Lower lobe of right lung (tissue), 2 donors: ENCODE measurements at places on chromosomes 11 and 22.

DNA sequence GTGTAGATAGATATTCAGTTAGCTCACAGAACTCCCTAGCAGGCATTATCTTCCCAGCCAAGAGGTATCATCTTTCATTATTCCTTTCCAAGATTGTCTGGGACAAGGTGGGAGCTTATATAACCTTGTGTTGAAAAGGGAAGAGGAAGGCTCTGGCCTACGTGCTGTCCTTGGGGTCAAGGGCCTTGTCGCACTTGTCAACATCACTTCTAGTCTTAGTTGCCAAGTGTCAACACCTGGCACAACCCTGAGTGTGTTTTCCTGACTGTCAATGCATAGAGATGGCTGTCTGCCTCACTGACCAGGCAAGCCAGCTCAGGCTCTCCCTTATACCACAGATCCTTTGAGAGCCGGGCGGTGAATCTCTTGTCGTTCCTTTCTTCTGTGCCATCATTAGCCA is 331.9 kb downstream of the CNTN5 start:
- H3K4me3 ChIP-seq: no peak overlapping the region
- H3K27me3 ChIP-seq: no peaks in the 10 kb centered on the region
- H3K4me1 ChIP-seq: no peaks in the 10 kb centered on the region
- H3K27ac ChIP-seq: no peak overlapping the region
- no peaks in the 10 kb centered on the region for H3K36me3 ChIP-seq
- DNase-seq: no peak

- no peak overlapping the region for H3K27ac ChIP-seq
- H3K4me1 ChIP-seq: no peaks in the 10 kb centered on the region
- DNase-seq: no peak
Observed at GRCh38 chr22:22618448-22618847, 26.0 kb upstream of the GGTLC2 start.

DNA sequence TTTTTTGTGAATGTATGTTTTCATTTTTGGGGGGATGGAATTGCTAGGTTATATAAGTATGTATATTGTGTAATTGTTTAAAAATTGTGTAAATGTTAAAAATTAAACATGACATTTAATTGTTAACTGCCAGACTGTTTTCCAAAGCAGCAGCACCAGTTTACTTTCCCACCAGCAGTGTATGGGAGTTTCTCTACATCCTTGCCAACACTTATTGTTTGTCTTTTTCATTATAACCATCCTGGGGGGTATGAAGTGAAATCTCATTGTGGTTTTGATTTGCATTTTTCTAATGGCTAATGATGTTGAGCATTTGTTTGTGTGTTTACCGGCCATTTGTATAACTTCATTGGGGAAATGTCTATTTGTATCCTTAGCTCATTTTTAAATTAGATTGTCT is 31.7 kb upstream of the RRAS2 start:
- H3K4me3 ChIP-seq: no peak overlapping the region
- DNase-seq: no peak
- H3K4me1 ChIP-seq: no peaks in the 10 kb centered on the region
- no peaks in the 10 kb centered on the region for H3K27me3 ChIP-seq

DNA sequence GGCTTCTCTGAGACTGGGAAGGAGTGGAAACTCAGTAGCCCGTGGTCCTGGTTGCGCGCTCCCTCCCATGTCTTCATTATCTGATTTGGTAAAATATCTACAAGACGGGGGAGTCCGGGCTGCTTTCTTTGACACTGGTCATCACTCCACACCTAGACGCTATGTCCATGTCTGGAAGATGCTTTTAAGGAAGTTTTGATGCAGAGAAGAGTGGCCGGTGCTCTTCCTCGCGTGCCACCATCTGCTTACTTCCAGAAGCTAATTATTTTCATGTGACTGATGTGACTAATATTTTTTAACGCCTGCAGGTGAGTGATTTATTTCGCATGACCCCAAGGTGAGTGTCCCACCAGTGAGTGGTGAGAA is 339 bp upstream of the TRIM21 start:
- DNase-seq: no peak
- peaks cover 6% of the 10 kb centered on the region for H3K27me3 ChIP-seq
- peaks cover 11% of the 10 kb centered on the region for H3K4me1 ChIP-seq

GRCh38 chr22:42834177-42834949 is 22.7 kb downstream of the ARFGAP3 start:
- no peaks in the 10 kb centered on the region for H3K27me3 ChIP-seq
- H3K27ac ChIP-seq: no peak overlapping the region
- no peak for DNase-seq
- H3K4me1 ChIP-seq: no peaks in the 10 kb centered on the region

- DNase-seq: no peak
Observed at GRCh38 chr11:128502726-128503125, 84.6 kb downstream of the ETS1 start.

DNA sequence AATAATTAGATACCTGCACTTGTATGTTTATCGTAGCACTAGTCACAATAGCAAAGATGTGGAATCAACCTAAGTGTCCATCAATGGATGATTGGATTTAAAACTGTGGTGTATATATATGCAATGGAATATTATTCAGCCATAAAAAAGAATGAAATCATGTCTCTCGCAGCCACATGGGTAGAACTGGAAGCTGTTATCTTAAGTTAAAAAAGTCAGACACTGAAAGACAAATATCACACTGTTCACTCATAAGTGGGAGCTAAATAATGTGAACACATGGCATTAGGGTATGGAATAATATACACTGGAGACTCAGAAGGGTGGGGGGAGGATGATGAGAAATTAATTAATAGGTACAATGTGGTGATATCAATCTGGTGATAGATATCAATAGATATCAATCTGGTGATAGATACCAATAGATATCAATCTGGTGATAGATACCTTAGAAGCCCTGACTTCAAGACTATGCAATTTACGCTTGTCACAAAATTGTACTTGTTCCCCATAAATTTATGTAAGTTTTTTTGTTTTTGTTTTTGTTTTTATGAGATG is 2.0 kb downstream of the LMO2 start:
- DNase-seq: no peak
- no peaks in the 10 kb centered on the region for H3K27me3 ChIP-seq
- no peaks in the 10 kb centered on the region for H3K36me3 ChIP-seq
- H3K27ac ChIP-seq: no peak overlapping the region
- H3K4me1 ChIP-seq: peaks cover 23% of the 10 kb centered on the region
- H3K4me3 ChIP-seq: no peak overlapping the region

GRCh38 chr22:35921777-35922176 is 106.8 kb downstream of the RBFOX2 start:
- H3K27ac ChIP-seq: peak overlapping the region; percentile 46
- H3K27me3 ChIP-seq: no peaks in the 10 kb centered on the region
- no peak overlapping the region for H3K4me3 ChIP-seq

- H3K36me3 ChIP-seq: no peaks in the 10 kb centered on the region
- no peak for DNase-seq
- no peak overlapping the region for H3K4me3 ChIP-seq
- no peak overlapping the region for H3K27ac ChIP-seq
- H3K27me3 ChIP-seq: no peaks in the 10 kb centered on the region
- no peaks in the 10 kb centered on the region for H3K4me1 ChIP-seq
Observed at GRCh38 chr11:69037074-69037473, 11.7 kb upstream of the TPCN2 start.

- H3K27ac ChIP-seq: no peak overlapping the region
- no peak for DNase-seq
- no peaks in the 10 kb centered on the region for H3K36me3 ChIP-seq
- no peaks in the 10 kb centered on the region for H3K27me3 ChIP-seq
- H3K4me1 ChIP-seq: no peaks in the 10 kb centered on the region
- no peak overlapping the region for H3K4me3 ChIP-seq
Observed at GRCh38 chr11:123507043-123507442, 77.0 kb downstream of the GRAMD1B start.

DNA sequence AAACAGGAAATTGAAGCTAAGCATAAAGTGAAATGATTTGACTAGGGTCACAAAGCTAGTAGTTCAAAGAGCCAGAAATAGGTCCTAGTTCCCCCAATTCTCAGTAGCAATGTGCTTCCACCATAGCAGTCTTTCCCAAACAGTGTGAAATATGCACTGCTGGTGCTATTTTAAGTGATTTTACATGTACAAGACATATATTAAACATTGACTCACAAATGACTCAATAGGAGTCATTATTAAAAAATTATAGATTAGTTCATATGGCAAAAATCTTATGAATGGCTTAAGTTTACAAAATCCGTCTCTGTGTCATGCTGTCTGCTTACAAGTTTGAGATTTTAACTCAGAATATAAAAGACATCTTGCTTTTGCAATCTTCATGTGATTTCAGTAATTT is 21.4 kb downstream of the KIF18A start:
- H3K4me1 ChIP-seq: no peaks in the 10 kb centered on the region
- H3K27me3 ChIP-seq: no peaks in the 10 kb centered on the region
- no peak overlapping the region for H3K27ac ChIP-seq
- no peaks in the 10 kb centered on the region for H3K36me3 ChIP-seq
- no peak overlapping the region for H3K4me3 ChIP-seq
- DNase-seq: no peak

- peak within 1 kb of the TSS; percentile 72 for H3K4me3 ChIP-seq
- H3K27ac ChIP-seq: peak within 1 kb of the TSS; percentile 87
- H3K36me3 ChIP-seq: peaks cover 17% of the 10 kb centered on the region
- peak; percentile 94 for DNase-seq
- peaks cover 44% of the 10 kb centered on the region for H3K4me1 ChIP-seq
Observed at GRCh38 chr11:925496-926301, at the start of gene AP2A2. Gene AP2A2, plus strand, starts transcription at chr11:925870. Its CDS starts 152 bp downstream, at chr11:926022.

- H3K36me3 ChIP-seq: peaks cover 3% of the 10 kb centered on the region
- H3K27ac ChIP-seq: no peak overlapping the region
- no peaks in the 10 kb centered on the region for H3K27me3 ChIP-seq
Observed at GRCh38 chr11:108913204-108913603, 248.3 kb downstream of the DDX10 start.

- H3K27me3 ChIP-seq: no peaks in the 10 kb centered on the region
- no peak overlapping the region for H3K27ac ChIP-seq
- no peak overlapping the region for H3K4me3 ChIP-seq
- no peaks in the 10 kb centered on the region for H3K4me1 ChIP-seq
- H3K36me3 ChIP-seq: no peaks in the 10 kb centered on the region
- no peak for DNase-seq
Observed at GRCh38 chr11:37858398-37858797, 1260.4 kb upstream of the RAG2 start.

DNA sequence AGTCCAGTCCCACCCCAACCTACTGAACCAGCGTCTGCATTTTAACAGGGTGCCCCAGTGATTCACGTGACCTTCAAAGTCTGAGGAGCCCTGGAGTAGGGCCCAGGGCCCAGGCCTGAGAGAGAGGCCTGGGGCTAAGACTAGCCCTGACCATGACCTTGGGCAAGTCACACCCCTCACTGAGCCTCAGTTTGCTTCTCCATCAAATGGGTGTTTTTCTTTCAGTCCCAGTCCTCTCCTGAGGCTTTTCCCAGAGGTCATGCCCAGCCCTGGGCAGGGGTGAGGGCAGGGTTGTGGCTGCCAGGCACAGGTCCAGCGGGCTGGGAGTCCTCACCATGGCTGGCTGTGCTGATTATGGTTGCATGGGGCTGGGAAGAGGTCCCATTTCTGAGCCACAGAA is 33.0 kb upstream of the GCAT start:
- H3K27ac ChIP-seq: no peak overlapping the region
- H3K36me3 ChIP-seq: peaks cover 52% of the 10 kb centered on the region
- no peaks in the 10 kb centered on the region for H3K27me3 ChIP-seq
- peaks cover 10% of the 10 kb centered on the region for H3K4me1 ChIP-seq

GRCh38 chr22:29194184-29194583 is 11.5 kb upstream of the EMID1 start:
- no peak for DNase-seq
- H3K4me1 ChIP-seq: peaks cover 3% of the 10 kb centered on the region
- H3K27ac ChIP-seq: no peak overlapping the region
- H3K4me3 ChIP-seq: no peak overlapping the region
- no peaks in the 10 kb centered on the region for H3K36me3 ChIP-seq

GRCh38 chr11:66068923-66069714 is 953 bp upstream of the PACS1 start:
- H3K36me3 ChIP-seq: peaks cover 64% of the 10 kb centered on the region
- H3K4me3 ChIP-seq: peak overlapping the region; percentile 81
- no peaks in the 10 kb centered on the region for H3K27me3 ChIP-seq
- peaks cover 40% of the 10 kb centered on the region for H3K4me1 ChIP-seq
- DNase-seq: no peak
- H3K27ac ChIP-seq: peak overlapping the region; percentile 91

DNA sequence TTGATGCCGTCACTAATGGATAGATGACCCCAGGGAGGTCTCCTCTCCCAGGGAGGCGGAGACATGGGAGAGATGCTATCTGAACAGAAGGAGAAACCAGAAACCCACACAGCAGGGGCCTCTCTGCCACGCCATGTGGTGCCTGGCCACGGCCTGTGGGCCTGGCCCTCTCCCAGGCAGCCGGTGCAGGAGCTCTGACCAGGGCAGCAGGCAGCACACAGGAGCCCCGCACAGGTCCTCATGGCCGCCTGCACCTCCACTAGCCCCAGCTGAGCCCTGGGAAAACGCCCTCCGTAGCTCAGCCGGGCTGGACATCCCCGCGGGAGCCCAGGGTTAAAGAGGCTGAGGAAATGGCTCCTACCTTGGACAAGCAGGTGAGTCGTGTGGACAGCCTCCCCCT is 19.8 kb downstream of the IGSF9B start:
- no peaks in the 10 kb centered on the region for H3K36me3 ChIP-seq
- H3K4me1 ChIP-seq: no peaks in the 10 kb centered on the region
- H3K4me3 ChIP-seq: no peak overlapping the region
- DNase-seq: no peak
- H3K27ac ChIP-seq: no peak overlapping the region

DNA sequence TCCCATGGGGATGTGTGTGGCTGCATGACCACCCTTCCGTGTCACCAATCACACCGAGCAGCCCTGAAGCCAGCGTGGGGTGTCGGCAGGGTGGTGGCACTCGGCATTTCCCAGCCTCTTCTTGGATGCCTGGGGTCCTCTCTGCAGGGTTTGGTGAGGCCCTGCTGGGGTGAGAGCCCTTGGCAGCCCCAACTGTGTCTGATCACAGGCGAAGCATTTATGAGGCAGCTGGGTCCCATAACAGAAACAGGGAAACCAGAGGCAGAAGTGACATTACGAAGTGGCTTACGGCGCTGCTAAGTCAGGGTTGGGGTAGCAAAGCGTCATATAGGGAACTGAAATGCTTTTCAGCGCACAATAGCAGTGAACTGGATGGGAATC is 92.3 kb upstream of the SEPTIN5 start:
- H3K4me1 ChIP-seq: peaks cover 23% of the 10 kb centered on the region
- peak overlapping the region; percentile 77 for H3K27ac ChIP-seq
- H3K36me3 ChIP-seq: no peaks in the 10 kb centered on the region
- no peak overlapping the region for H3K4me3 ChIP-seq
